ENCODE measurements at places on chromosomes 4 and X. TPM values are rescaled to one million over a fixed set of nuclear protein-coding genes. Genes with fewer than 3 reads are reported as not detected.
A peak's percentile ranks its signal among the peaks of the same experiment; 100 is the strongest.

The CHIC2 gene
- total RNA-seq: 31.4 TPM

The MAGEA11 gene
- total RNA-seq: 0.42 TPM

The ETDA gene
- not detected for total RNA-seq

The SLC4A4 gene
- total RNA-seq: 2.8 TPM

The ARAP2 gene
- total RNA-seq: 0.32 TPM

The ADRA2C gene
- not detected for total RNA-seq

The TAF7L gene
- total RNA-seq: not detected

The MAGEB10 gene
- 0.10 TPM for total RNA-seq

The ADGRG2 gene
- not detected for total RNA-seq

GRCh38 chr4:16226816-16227461, 668 bp upstream of the TAPT1 start:
- peak; percentile 57 for DNase-seq

DNA sequence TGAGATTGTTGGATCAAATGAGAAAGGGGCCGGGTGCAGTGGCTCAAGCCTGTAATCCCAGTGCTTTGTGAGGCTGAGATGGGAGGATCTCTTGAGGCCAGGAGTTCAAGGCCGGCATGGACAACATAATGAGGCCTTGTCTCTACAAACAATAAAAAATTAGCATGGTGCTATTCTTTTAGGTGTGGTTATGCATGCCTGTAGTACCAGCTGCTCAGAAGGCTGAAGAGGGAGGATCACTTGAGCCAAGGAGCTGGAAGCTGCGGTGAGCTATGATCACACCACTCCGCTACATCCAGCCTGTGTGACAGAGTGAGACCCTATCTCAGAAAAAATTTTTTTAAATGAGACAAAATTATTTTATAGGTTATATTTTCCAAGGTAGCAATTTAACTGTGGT, 49.7 kb upstream of the TMEM150C start:
- no peak for DNase-seq

DNA sequence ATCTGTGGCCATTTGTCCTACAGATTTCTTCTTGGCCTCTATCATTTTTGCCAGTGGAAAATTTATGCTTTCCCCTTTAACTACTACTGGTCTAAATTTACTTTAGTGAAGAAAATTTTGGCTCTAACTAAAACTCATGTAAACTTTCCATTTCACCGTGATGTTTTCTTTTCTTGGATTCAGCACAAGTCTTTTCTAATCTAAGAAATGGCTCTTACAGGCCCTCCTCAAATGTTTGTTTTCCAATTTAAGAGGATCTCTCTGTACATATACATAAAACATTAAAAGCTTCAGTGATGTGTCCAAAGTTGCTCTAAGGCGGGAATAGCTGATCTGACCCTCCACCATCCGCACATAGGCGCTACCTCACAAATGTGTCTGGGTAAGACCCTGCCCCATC, 68.1 kb downstream of the MAML3 start:
- no peak for DNase-seq

DNA sequence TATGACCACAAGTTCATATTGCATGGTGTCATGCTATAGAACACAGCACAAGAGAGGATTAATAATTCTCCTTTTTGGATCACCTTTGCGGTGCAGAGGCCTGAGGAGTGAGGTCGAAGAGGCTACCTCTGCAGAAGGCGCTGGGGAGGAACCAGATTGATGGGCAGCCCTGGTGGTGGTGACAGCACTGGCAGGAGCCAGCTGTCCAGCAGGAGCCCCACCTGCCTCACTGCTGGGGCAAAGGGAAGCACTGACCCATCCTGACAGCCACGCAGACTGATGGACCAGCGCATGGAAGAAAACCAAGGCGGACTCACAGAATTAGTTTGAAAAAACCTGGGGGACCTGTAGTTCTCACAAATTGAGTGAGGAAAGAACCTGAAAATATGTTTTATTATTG, 50.9 kb downstream of the COX18 start:
- DNase-seq: no peak

DNA sequence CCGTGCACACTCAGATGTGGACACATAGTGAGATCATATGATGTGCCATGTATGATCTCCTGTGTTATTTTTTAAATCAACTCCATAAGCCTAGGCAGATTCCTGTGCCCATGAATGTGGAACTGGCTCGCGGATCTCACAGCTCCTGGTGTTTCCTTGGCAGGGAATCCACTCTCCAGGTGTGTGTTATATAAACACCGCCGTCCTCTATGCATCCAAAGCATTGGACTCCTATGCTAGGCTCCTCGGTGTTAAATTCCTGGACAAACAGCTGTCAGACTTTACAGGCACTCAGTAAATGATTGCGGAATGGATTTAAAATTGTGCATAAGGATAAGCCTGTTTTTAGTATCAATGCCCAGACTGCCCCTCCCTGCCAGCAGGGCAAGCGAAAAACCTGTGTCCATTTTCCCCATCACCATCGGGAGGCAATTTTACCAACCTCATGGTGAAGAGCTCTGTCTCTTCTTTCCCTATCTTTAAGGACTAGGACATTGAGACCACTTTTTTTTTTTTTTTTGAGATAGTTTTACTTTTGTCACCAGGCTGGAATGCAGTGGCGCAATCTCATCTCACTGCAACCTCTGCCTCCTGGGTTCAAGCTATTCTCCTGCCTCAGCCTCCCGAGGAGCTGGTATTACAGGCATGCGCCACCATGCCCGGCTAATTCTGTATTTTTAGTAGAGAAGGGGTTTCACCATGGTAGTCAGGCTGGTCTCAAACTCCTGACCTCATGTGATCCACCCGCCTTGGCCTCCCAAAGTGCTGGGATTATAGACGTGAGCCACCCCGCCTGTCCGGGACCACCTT, 23.6 kb upstream of the GPR78 start:
- DNase-seq: peak; percentile 43

- DNase-seq: no peak
Measured at GRCh38 chrX:30573125-30573524, 4.4 kb downstream of the TASL start.

GRCh38 chr4:102537269-102537668, 36.1 kb downstream of the NFKB1 start:
- DNase-seq: no peak

GRCh38 chrX:13215729-13216128, 104.1 kb downstream of the ATXN3L start:
- DNase-seq: peak; percentile 15

- DNase-seq: peak; percentile 63
Measured at GRCh38 chrX:110851780-110852179, 56.2 kb upstream of the CHRDL1 start.

- DNase-seq: no peak
Measured at GRCh38 chr4:1384675-1385372, 21.4 kb downstream of the NKX1-1 start.

DNA sequence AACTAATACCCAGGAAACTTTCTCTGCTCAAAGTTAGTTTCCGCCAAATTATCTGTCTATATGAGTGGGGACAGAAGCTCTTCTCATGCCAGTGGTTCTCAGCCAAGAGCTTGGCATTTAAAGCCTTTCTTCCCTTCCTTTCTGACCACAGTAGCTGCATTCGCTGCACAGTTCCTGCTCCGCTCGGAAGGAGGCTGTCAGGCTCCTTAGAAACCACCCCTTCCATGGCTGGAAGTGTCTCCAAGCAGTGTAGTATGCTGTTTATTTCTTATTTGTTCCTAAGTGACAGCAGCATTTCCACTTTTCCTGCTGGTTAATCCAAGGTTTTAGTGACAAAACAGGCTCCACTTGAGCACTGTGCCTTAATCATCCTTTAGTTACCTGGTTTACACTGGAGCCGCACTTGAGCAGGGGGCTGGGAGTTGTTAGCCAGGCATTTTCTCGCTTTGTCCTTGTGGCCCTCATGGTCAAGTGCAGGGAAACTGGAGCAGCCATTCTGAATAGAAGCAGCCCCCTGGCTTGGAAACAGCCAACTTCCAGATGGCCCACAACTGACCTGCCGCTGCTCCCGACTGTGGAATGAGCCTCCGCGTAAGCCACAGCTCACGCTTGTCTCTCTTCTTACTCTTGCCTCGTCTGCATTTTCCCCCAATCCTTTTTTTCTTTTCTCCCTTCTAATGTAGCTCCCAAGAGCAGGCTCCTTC, 739.4 kb upstream of the TENM3 start:
- DNase-seq: no peak

DNA sequence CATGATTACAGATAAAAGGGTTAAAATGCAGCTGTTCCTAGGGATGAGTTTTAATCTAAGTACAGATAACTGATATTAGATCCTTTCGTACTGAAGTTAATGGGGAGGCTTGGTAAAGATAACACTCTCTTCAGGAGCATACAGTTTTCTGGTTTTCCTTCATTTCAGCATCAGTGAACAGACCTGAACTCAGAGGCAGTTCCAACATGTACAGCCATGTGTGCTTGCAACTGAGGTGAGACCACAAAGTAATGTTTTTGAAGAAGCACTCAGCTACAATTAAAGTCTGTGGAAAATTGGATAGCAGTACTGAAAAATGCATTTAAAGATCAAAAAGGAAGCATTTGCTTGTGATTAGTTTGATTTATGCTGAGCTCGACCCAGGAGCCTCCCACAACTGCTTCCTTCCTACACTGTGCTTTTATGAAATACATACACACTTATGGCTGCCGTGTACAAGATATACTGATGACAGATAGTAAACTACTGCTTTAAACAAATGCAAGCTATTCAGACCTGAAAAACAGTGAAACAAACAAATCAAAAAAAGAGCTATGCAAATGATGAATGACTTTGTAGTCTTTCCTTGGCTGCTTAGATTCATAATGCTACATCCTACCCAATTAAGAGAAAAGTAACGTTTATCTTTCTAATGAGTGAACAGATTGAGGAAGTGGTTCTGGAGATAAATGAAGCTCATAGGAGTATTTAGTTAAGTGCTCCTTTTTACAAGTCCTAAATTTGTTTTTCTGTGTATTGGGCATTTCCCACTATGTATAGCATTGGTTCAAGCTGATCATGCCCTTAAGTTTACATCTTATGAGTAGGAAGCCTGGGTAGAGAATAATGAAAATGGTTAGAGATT, 68.4 kb downstream of the PDLIM5 start:
- DNase-seq: no peak

GRCh38 chr4:178275671-178276360, 833.6 kb upstream of the AGA start:
- no peak for DNase-seq

GRCh38 chr4:13529128-13529919, 15.0 kb downstream of the NKX3-2 start:
- no peak for DNase-seq

DNA sequence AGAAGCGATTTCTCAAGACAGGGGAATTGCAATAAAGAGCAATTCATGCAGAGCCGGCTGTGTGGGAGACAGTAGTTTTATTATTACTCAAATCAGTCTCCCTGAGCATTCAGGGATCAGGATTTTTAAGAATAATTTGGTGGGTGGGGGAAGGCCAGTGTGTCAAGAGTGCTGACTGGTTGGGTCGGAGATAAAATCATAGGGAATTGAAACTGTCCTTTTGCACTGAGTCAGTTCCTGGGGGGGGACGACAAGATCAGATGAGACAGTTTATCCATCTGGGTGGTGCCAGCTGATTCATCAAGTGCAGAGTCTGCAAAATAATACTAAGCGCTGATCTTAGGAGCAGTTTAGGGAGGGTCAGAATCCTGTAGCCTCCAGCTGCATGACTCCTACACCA, 502.4 kb downstream of the NLGN4X start:
- no peak for DNase-seq

- no peak for DNase-seq
Measured at GRCh38 chr4:78578674-78579425, 27.3 kb downstream of the ANXA3 start.

- DNase-seq: peak; percentile 5
Measured at GRCh38 chr4:31104043-31104442, 383.9 kb downstream of the PCDH7 start.

DNA sequence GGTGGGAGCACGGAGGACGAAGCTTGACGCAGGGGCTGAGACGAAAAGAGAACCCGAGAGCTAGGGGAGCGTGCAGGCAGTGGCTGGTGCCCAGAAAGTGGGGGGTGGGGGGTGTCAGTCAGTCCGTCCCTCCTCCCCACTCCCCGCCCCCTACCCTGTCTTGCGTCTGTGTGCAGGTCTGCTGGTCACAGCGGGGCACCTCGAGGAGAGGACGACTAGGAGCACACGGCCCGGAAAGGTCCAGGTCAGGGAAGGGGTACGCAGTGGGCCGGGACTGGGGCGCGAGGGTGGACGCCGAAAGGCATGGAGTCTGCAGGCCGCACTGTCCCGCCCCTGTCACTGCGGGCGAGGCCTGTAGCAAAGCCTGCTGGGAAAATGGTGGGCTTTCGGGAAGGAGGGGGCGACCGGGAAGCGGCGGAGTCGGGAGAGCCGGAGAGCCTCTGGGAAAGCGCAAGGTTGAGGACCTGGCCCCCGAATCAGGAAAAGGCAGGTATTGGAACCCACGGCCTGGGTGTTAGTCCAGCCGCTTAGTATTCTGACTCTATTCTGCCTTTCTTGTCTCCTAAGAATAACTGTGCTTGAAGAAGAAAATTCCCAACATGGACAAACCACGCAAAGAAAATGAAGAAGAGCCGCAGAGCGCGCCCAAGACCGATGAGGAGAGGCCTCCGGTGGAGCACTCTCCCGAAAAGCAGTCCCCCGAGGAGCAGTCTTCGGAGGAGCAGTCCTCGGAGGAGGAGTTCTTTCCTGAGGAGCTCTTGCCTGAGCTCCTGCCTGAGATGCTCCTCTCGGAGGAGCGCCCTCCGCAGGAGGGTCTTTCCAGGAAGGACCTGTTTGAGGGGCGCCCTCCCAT, 769 bp downstream of the TCEAL1 start:
- DNase-seq: peak; percentile 76

- no peak for DNase-seq
Measured at GRCh38 chr4:54225598-54226403, 3.3 kb upstream of the PDGFRA start.

DNA sequence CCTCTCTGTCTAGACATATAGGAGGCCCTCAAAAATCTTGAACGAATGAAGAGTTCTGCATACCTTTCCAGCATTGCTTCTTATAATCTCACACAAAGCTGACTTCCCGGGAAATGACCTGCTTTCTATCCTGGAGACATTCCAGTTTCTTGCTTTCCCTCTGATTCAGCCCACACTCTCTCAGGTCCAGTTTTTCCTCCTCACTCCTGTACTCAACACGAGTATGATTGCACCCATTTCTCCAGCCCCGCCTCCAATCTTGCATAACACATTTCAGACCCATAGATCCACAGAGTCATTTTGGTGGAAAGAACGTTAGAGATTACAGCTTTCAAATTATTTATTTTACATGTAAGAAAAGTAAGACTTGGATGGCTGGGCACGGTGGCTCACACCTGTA, 127.5 kb upstream of the TLR3 start:
- no peak for DNase-seq

Measured in M059J (cell line).